ENCODE measurements at places on chromosomes 3 and 15. TPM values are rescaled to one million over a fixed set of nuclear protein-coding genes. Genes with fewer than 3 reads are reported as not detected.

The COL6A6 gene
- total RNA-seq: not detected

The NTRK3 gene
- 0.85 TPM for total RNA-seq

The IFT80 gene
- total RNA-seq: 13.9 TPM

The DUOXA2 gene
- not detected for total RNA-seq

The FAM174B gene
- 5.0 TPM for total RNA-seq

The KLHL40 gene
- total RNA-seq: not detected

DNA sequence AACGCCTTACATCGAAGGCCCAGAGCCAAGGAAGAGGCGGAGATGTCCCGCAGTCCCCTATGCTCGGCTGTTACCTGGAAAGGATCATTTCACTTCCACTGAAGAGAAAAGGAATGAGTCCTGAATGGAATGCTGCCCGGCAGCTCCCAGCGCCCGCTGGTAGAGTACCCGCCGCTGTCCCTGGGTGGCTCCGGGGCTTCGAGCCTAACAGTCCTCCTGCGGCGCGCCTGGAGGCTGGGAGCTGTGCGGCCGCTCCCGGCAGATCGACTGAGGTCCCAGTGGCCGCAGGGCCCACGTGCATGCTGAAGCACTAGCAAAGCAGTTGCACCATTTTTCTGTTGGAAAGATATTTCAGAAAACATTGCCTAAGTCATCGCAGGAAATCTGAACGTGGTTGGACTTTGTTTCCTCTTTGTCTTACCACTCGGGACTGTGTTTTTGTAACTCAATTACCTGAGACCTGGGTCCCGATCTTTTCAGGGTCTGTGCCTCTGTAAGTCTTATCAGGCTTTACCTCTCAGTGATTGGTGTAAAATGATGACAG is 984 bp downstream of the RNU6-1 start:
- H3K4me1 ChIP-seq: peaks cover 49% of the 10 kb centered on the region
- H3K36me3 ChIP-seq: peaks cover 4% of the 10 kb centered on the region
- H3K27me3 ChIP-seq: peaks cover 30% of the 10 kb centered on the region
- DNase-seq: no peak

DNA sequence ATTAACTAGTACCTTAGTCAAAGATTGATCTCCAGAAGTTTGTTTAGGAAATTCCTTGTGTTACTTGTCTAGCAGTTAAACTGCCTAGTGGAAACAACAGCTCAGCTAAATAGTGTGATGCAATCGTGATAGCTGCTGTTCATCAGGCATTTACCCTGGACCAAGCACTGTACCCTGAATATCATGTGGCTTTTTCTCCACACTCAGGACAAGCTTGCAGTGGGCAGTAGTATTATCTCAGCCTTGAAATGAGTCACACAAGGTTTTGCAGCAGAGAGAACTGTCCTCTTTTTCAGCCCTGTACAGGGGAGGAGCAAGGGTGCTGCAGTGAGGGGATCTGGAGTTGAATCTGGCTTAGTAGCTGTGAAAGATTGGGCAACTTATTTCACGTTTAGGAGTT is 208.4 kb downstream of the TP63 start:
- H3K4me3 ChIP-seq: no peak overlapping the region
- H3K4me1 ChIP-seq: peaks cover 12% of the 10 kb centered on the region
- no peak for DNase-seq
- no peaks in the 10 kb centered on the region for H3K36me3 ChIP-seq

DNA sequence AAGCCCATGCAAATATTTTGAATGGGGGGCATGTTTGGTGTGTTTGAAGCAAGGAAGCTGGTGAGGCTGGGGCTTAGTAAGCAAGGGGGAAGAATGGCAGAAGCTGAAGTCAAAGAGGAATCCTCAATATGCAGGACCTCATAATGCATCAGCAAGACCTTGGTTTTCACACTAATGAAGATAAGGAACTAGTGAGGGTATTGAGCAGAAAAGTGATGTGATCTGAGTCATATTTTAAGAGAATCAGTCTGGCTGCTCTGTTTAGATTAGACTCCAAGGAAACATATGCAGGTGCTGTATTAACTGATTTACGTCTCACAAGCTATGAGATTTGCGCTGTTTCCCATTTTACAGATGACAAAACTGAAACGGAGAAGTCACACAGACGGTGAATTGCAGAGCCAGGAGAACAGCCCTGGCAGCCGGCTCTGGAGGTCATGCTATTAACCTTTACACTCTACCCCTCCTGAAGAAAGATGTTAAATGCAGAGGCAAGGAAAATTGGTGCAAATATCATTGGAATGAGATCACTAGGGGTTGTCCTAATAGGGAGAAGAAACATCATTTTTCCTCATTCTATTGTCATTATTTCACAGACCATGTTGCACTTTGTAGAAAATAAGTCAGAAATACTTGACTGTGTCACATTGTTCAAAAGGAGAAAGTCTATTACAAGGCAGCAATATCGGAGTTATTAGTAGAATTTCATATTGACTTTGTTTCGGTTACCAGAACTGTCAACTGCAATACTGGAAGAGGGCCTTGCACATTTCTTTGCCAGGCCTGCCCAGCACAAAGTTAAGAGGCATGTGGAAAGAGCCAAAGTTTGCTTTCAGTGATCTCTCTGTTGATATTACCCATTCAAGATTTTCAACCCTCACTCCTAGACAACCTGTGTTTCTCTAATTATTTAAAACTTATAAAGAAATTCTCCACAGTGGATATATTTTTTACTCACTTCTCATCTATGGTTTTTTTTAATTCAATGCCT is 64.9 kb downstream of the COL8A1 start:
- no peak overlapping the region for H3K4me3 ChIP-seq
- no peaks in the 10 kb centered on the region for H3K36me3 ChIP-seq
- H3K4me1 ChIP-seq: no peaks in the 10 kb centered on the region
- no peak for DNase-seq
- peaks cover 2% of the 10 kb centered on the region for H3K27me3 ChIP-seq

DNA sequence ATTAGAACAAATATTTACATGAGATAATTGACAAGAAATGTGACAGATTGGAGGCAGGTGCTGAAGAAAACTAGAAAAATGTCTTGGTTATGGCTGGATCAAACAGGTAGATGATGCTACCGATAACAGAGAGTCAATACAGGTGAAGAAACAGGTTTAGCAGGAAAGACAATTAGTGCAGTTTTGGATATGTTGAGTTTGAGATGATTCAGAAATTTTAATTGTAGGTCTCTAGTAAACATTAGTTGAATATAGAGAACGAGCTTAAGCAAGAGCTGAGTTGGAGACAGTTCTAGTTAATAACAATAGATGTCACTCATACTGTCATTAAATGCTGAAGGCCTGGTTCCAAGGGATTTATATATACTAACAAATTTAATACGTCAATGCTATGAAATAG is 524.4 kb downstream of the NSUN3 start:
- H3K27me3 ChIP-seq: no peaks in the 10 kb centered on the region
- H3K4me1 ChIP-seq: no peaks in the 10 kb centered on the region
- H3K36me3 ChIP-seq: no peaks in the 10 kb centered on the region
- H3K27ac ChIP-seq: no peak overlapping the region

DNA sequence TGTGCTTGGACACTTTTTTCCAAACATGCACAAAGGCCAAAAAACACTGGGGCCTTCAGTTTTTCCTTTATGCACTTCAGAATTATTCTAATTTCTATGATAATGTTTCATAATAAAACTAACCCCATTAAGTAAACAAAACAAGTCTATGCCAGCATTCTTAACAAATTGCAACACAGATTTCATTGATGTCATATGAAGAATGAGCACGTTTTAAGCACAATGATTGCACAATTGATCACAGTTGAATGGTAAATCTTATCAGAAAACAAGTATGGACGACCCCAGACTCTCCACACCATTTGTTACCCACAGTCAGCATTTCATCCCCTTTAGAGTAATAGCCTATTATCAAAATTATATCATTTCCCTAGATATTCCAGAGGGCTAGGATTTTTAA is 46.7 kb upstream of the PROK2 start:
- H3K27me3 ChIP-seq: peaks cover 4% of the 10 kb centered on the region
- H3K4me1 ChIP-seq: peaks cover 4% of the 10 kb centered on the region
- no peaks in the 10 kb centered on the region for H3K36me3 ChIP-seq
- no peak for DNase-seq

- H3K4me1 ChIP-seq: no peaks in the 10 kb centered on the region
- H3K36me3 ChIP-seq: no peaks in the 10 kb centered on the region
- no peak for DNase-seq
- H3K4me3 ChIP-seq: no peak overlapping the region
Measured at GRCh38 chr15:68541743-68542142, 37.0 kb upstream of the CORO2B start.

DNA sequence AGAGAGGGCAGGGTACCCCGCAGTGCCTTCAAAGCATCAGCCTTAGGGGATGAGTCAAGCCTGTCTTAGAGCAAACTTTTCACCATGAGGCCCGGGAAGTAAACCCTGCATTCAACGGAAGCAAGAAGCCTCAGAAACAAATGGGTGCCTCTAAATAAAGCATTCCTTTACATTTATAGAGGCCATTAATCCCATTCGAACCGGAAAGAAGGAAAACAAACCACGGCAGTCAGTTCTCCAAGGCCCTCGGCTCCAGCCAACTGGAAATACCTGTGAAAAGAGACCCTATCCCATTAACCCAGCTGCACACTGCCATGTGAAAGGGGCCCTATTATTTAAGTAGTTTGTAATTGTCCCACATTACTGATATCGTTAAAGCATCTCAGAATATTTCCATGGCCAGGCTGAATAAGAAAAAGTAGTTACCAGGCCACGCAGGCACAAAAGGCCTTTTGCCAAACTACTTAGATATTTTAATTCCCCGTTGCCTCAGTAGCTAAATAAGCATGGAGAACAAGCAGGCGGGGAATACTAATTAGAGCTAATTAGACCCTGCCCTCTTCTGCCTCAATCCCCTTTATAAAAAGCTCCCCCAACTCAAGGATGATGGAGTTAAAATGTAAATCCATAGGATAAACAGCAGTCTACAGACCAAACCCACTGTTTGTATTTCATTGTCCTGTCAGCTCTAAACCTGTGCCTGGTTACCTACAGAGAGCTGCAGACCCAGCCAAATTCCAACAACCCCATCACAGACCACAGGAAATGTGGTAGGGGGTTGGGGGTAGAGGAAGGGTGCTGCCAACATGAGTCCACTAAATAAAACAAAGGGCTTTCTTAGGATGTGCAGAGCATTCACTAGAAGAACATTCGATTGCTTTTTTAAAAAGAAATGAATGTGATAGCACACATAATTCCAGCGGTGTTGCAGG is 4.1 kb downstream of the ITGB5 start:
- H3K4me1 ChIP-seq: peaks cover 14% of the 10 kb centered on the region
- H3K36me3 ChIP-seq: no peaks in the 10 kb centered on the region
- no peak for DNase-seq
- no peak overlapping the region for H3K27ac ChIP-seq

- H3K4me3 ChIP-seq: no peak overlapping the region
- H3K36me3 ChIP-seq: no peaks in the 10 kb centered on the region
- H3K27ac ChIP-seq: no peak overlapping the region
- DNase-seq: no peak
- H3K27me3 ChIP-seq: no peaks in the 10 kb centered on the region
Measured at GRCh38 chr15:56871867-56872266, 46.6 kb upstream of the TCF12 start.

- no peaks in the 10 kb centered on the region for H3K4me1 ChIP-seq
- no peak overlapping the region for H3K27ac ChIP-seq
- H3K4me3 ChIP-seq: no peak overlapping the region
- DNase-seq: no peak
Measured at GRCh38 chr15:69896606-69897005, 201.1 kb downstream of the TLE3 start.

DNA sequence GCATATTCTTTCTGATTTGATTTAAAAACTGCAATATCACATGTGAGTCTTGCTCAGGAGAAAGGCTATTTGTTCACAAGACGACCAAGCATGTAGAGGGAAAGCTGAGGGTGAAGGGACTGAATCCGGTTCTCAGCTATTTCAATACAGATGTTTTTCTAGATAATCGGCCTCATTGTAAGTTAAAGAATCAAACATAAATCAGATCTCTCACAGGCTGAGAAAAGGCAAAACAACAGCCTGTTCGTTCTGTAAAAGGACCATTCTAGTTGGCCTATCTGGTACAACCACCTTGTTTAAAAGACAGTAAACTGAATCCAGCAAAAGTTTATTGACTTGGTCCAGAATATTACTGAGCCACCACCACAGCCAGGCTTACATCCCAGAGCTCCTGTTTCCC is 1045.7 kb upstream of the CFAP20DC start:
- no peaks in the 10 kb centered on the region for H3K27me3 ChIP-seq
- H3K27ac ChIP-seq: no peak overlapping the region
- H3K4me3 ChIP-seq: no peak overlapping the region
- no peak for DNase-seq

GRCh38 chr15:79042213-79042928 is 48.2 kb downstream of the RASGRF1 start:
- H3K4me3 ChIP-seq: no peak overlapping the region
- no peak for DNase-seq
- H3K4me1 ChIP-seq: no peaks in the 10 kb centered on the region

- no peak overlapping the region for H3K4me3 ChIP-seq
- peaks cover 1% of the 10 kb centered on the region for H3K27me3 ChIP-seq
- H3K36me3 ChIP-seq: no peaks in the 10 kb centered on the region
- no peak overlapping the region for H3K27ac ChIP-seq
- no peak for DNase-seq
- no peaks in the 10 kb centered on the region for H3K4me1 ChIP-seq
Measured at GRCh38 chr15:69504352-69505040, 51.9 kb downstream of the RPLP1 start.

DNA sequence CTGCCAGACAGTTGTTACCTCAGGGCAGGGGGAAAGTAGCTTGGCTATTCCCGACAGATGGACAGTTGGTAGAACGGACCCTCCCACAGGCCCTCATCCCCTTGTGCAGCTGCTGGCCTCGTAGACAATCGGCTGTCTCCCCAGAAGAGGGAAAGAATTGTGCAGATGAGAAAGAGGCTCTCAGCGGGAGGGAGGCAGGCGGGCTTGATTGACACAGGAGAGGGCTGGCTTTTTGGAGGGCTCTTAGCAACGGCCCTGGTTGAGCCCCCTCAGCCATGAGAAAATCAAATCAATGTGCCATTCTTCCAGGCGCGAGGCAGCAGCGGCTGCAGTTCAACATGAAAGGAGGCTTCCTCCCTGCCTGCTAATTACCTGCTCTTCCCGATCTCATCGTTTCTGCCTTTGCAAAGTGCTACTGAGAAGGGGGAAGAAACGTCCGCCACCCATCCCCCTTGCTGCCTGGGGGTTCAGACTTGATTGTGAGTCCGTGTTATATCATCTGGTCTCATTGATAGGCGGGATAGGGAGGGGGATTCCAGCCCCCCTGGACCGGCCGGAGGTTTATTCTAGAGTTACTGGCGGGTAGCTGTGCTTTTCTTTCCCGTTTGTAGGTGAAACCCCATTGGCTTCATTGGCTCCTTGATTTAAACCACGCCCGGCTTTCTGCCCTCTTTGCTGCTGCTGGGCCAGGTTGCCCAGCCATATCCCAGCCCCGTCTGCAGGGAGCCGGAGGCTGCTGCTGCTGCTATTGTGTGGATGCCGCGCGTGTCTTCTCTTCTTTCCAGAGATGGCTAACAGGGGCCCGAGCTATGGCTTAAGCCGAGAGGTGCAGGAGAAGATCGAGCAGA is at the start of gene TAGLN3:
Gene TAGLN3, plus strand, starts transcription at position 287 of the 848 bp plus-strand sequence. Its CDS starts 501 bp downstream, at position 788.
- peaks cover 39% of the 10 kb centered on the region for H3K4me1 ChIP-seq
- H3K27me3 ChIP-seq: no peaks in the 10 kb centered on the region
- peak within 1 kb of the TSS; percentile 34 for H3K4me3 ChIP-seq
- H3K36me3 ChIP-seq: no peaks in the 10 kb centered on the region
- no peak for DNase-seq

GRCh38 chr3:35724106-35724505 is 84.8 kb downstream of the ARPP21 start:
- no peaks in the 10 kb centered on the region for H3K4me1 ChIP-seq
- no peaks in the 10 kb centered on the region for H3K36me3 ChIP-seq
- no peak overlapping the region for H3K27ac ChIP-seq

GRCh38 chr3:33063651-33064051 is 33.3 kb downstream of the GLB1 start:
- peaks cover 39% of the 10 kb centered on the region for H3K36me3 ChIP-seq
- H3K27ac ChIP-seq: peak overlapping the region; percentile 93
- peak; percentile 83 for DNase-seq
- peaks cover 79% of the 10 kb centered on the region for H3K4me1 ChIP-seq
- H3K27me3 ChIP-seq: no peaks in the 10 kb centered on the region
- H3K4me3 ChIP-seq: peak overlapping the region; percentile 56
